ENCODE measurements at places on chromosomes 12 and 14.
A peak's percentile ranks its signal among the peaks of the same experiment; 100 is the strongest.

GRCh38 chr14:30450631-30451545 is 108.1 kb upstream of the G2E3 start:
- no peak for DNase-seq

DNA sequence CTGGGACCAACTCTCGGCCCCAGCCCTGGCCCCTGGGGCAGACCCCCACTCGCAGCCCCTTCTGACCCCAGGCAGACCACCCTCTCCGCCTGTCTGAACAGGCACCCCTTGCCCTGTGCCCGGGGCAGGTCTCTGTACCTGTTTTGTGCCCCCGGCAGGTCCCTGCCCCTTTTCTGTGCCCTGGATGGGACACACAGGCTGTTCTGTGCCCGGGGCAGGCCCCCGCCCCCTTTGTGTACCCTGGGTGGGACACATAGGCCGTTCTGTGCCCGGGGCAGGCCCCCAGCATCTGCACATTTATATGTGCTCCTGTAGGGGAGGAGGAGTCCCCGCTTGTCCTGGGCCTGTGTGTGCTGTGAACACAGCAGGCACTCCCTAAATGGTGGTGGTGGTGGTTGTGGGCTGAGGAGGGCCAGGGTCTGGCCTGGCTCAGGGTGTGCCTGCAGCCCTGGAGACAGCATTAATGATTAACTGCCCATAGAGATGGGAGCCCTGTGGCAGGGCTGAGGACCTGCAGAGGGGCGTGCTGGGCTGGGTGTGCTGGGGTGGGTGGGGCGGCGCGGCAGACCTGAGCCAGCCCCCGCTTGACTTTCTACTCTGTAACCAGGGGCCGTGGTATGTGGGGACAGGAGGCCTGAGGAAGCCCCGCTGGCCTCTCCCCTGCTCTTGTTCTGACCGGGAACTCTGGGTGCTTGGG is 3.7 kb downstream of the FBRSL1 start:
- no peak for DNase-seq

DNA sequence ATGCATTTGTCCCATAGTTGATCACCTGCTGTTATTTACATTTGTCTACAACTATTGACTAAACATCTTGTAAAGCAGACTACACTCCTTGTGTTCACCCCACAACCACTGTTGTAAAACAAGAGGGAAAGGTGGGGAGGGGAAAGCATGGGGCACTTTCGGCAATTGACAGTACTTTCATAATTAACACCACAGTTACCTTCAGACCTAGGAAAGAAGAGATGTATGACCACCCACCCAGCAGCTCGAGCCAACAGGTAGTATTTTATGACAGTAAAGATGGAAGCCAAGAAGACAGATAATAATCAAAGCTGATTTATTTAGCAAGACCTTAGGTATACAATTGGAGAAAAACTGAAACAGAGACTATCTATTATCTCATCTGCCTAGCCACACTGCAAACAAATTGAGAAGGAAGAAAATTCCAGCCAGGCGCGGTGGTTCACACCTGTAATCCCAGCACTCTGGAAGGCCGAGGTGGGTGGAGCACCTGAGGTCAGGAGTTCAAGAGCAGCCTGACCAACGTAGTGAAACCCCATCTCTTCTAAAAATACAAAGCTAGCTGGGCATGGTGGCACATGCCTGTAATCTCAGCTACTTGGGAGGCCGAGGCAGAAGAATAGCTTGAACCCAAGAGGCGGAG is 11.2 kb downstream of the HECTD4 start:
- no peak for DNase-seq

DNA sequence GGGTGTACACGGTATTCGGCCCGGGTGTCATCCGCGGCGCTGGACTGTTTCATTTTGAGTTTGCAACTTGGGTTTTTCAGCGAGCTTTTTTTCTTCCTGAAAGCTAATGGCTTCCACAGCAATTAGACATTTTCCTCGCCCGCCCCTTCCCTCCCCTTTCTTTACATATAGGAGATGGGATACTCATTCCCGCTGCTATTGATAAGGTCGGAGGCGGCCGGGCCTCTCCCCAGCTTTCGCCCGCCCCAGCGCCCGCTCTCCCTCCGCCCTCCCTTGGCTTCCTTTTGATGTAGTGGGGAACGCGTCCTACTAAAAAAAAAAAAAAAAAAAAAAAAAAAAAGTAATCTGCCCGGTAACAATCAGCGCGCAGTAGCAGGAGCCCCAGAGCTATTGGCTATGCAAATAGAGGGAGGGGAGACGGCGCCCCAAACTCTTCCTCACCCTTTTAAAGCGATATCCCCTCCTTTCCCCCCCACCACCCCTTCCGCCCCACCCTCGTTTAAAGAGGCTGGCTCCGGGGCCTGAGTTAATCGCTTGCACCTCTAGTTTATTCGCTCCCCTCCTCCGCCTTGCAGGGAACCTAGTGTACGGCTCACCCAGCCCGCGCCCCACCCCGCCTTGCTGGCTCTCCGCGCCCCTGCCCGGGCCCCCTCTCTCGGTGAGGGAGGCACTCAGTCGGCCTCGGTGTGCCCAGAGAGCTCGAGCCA is 1.7 kb upstream of the CCND2 start:
- peak; percentile 84 for DNase-seq

DNA sequence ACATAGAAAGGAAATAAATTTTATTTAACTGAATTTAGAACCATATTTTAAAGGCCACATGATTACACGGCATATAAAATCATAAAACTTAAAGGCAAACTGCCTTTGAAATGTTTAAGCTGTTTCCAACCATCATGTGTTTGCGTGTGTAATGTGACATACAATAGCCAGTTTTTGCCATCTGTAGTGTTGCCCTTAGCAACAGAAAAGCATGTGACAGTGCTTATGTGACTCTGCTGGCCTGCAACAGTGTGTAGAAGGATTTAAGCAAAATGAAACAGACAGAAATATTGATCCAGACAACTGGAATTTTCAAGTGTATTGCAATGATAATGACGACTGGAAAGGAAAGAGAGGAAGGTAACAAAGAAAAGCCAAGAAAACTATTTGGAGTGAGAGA is 49.5 kb downstream of the TSPAN19 start:
- DNase-seq, result no peak

DNA sequence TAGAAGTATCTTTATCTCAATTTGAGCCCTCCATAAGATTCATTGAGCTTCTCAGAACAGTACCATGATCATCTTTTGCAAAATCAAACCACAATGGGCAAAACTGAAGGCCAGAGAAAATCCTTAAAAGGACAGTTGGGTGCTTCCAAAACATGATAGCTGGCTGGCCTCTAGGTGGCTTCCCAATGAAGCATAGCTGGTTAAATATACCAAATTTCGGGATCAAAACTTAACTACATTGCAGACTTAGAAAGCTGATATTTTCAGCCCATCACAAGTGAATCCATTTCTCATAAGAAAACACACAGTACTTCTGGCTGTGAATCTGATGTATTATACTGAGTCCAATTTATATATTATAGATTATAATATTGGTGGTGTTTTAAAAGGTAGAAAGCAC is 15.3 kb upstream of the PIK3C2G start:
- DNase-seq, result no peak

GRCh38 chr12:6202846-6203245 is 2.6 kb downstream of the CD9 start:
- no peak for DNase-seq

DNA sequence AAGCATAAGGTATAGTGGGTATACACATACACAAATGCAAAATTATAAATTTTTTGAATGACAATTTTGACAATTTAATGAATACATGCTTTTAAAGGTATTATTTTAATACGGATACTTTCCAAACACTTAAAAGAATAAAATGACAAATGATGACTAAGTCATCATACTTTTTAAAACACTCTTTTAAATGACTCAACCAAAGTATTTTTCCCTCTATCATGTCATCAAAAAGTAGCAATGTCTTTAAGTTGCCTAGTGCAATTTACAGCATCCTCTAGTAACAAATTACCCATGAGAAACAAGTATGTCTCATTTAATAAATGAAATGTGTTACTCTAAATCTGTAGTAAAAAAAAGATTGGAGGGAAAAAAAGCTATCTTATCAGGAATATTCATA is 73.3 kb downstream of the RPS6KA5 start:
- no peak for DNase-seq

DNA sequence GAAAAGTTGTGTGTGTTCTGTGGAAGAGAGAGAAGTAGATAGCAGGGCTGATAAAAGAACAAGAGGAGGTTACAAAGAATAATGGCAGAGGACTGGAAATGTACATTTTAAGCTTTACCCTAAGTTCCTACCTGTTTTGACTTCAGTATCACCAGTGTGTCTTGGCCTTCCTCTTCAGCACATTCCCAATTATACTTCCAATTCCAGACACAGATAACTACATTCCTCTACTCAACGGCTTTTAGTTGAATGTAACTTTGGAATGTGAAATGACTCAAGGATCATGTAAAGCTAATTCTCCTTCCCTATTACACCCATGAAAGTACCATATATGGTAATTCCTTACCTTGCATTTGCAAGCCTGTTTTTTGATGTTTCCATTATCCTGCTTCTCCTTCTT is 5.0 kb downstream of the MGST1 start:
- no peak for DNase-seq

- DNase-seq, result no peak
Observed at GRCh38 chr14:26499546-26499945, 98.3 kb downstream of the NOVA1 start.

- DNase-seq, result no peak
Observed at GRCh38 chr14:104499784-104500760, 79.5 kb upstream of the C14orf180 start.

DNA sequence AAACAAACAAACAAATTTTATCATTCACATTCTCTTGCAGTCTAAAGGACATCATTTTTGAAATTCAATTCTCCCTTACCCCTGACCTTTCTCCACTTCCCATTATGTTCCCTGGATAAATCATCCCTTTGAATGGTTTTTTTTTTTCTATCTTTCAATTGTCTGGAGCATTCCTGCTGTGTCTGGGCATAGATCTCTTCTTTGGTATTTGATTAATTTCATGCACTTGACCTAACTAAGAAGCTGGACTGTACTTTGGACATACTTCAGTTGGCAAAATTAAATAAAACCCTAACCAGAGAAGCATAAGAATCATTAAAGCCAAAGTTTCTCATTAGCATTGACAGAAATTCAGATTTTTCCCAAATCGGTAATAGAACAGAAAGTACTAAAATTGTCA is 163.6 kb upstream of the BMP4 start:
- no peak for DNase-seq

- DNase-seq, result no peak
Observed at GRCh38 chr12:68863109-68863770, 55.3 kb downstream of the MDM2 start.

GRCh38 chr14:99316281-99317163 is 44.5 kb upstream of the BCL11B start:
- no peak for DNase-seq

DNA sequence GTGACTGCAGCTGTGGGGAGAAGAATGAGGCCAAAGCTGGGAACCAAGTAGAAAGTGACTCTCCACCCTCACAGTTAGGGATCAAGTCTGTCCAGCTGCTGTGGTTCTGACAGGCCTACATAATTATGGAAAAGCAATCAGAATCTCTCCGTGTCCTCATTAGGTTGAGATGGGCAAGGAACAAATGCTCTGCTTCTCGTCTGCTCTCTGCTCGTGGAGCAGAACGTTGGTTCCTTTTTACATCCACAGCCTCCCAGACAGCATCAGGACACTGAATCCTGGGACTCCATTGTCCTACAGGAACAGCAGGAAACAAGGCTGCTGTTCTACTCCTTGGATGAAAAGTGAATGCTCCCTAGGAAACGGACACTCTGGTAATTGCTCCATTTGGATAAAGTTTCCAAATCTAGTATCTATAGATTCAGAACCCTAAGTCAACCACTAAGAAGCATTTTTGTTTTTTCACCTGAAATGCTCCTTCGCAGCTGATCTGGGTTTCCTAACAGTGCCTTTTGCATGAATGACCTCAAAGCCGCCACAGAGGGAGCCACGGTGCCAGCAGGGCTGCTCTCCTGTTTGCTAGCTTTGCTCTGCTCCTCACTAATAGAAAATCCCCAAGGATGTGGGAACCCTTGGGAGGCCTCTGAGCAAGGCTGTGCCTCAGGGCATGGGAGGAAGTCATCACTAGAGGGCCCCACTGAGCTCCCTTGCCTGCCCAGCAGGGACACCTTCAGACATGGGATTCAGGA is 102.0 kb downstream of the EGLN3 start:
- peak; percentile 34 for DNase-seq

- no peak for DNase-seq
Observed at GRCh38 chr14:101286271-101287018, 274.9 kb upstream of the DIO3 start.

GRCh38 chr14:96151242-96151641 is 53.4 kb upstream of the BDKRB2 start:
- DNase-seq, result no peak

GRCh38 chr12:124393831-124394230 is 98.9 kb downstream of the RFLNA start:
- DNase-seq, result no peak

GRCh38 chr12:53676656-53677015 is 753 bp upstream of the ATP5MC2 start:
- peak; percentile 13 for DNase-seq

DNA sequence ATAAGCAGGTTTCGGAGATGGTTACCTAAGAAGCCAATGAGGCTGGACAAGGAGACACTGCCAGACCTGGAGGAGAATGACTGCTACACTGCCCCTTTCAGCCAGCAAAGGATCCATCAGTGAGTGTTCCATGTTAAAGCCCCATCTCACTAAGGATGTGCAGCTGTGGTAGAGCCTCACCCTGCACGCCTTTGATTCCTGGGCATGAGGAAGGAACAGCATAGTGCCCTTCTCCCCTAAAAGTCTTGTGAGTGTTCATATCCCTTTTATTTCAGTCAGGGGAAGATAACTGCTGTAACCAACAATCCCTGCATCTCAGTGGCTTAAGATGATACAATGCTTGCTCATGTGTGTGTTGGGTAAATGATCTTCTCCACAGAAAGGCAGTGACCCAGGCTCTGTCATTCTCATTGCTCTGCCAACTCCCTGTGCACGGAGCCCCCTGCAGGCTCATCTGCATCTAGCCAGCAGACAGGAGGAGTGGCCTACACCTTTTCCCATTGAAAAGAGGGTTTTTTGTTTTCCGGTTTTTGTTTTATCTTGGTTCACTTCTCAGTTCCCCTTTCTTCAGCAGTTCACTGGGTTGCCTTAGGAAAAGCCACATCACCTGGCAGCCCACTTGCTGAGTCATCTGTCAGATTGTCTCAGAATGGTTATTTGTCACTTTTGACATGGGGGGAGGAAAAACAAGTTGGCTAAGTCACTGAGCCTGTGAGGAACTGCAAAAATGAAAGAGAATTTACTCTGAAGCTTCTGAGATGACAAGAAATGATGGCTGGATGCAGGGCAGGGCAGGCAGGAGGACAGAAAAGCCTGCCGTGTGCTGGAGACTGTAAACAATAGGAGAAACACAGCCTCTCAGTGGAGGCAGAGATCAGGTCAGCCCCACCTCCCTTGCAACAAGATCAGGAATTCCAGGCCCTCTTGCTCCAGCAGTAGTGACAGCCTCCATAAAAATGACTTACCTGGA is 193.3 kb downstream of the ANO4 start:
- peak; percentile 14 for DNase-seq
